ENCODE measurements at places on chromosomes 4 and X. TPM values are rescaled to one million over a fixed set of nuclear protein-coding genes. Genes with fewer than 3 reads are reported as not detected.

Gene VEGFC
- total RNA-seq: not detected

GRCh38 chrX:103773445-103773844 is 3.2 kb upstream of the PLP1 start:
- no peaks in the 10 kb centered on the region for H3K27me3 ChIP-seq
- H3K27ac ChIP-seq: no peak overlapping the region
- DNase-seq: no peak
- H3K4me3 ChIP-seq: no peak overlapping the region
- no peaks in the 10 kb centered on the region for H3K36me3 ChIP-seq

GRCh38 chrX:103212749-103213457 is 2.0 kb upstream of the BEX4 start:
- H3K27ac ChIP-seq: no peak overlapping the region
- no peak for DNase-seq
- H3K4me3 ChIP-seq: no peak overlapping the region
- H3K4me1 ChIP-seq: peaks cover 8% of the 10 kb centered on the region

DNA sequence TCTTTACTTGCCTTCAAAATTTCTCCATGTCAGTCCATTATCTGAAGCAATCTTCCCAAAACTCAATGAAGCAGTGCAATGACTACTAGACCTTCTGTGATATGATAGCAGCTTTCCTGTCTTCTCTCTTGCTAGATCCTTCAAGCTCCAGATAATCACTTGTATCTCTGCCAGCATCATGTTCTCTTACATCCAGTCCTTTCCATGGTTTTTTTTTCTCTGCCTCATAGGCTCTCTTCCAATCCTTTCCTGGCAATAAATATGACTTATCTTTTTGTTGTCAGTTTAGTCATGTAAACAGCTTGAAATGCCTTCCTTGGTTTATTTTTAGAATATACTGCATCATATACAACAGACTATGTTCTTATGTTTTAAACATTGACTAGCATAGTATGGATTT is 193.5 kb downstream of the CFAP299 start:
- no peak overlapping the region for H3K4me3 ChIP-seq
- H3K27me3 ChIP-seq: no peaks in the 10 kb centered on the region
- H3K36me3 ChIP-seq: no peaks in the 10 kb centered on the region
- H3K4me1 ChIP-seq: no peaks in the 10 kb centered on the region

- DNase-seq: no peak
- no peaks in the 10 kb centered on the region for H3K27me3 ChIP-seq
- no peak overlapping the region for H3K4me3 ChIP-seq
- H3K4me1 ChIP-seq: no peaks in the 10 kb centered on the region
Measured at GRCh38 chr4:5957076-5957475, 61.2 kb downstream of the C4orf50 start.

- DNase-seq: no peak
- H3K4me1 ChIP-seq: peaks cover 10% of the 10 kb centered on the region
- no peaks in the 10 kb centered on the region for H3K36me3 ChIP-seq
- H3K27me3 ChIP-seq: no peaks in the 10 kb centered on the region
- no peak overlapping the region for H3K27ac ChIP-seq
- no peak overlapping the region for H3K4me3 ChIP-seq
Measured at GRCh38 chrX:150565551-150565950, 2.9 kb upstream of the MTM1 start.

Gene BCORL1
- total RNA-seq: 9.9 TPM

Gene F8A3
- total RNA-seq: 12.8 TPM

Gene SPIN2A
- 0.36 TPM for total RNA-seq

DNA sequence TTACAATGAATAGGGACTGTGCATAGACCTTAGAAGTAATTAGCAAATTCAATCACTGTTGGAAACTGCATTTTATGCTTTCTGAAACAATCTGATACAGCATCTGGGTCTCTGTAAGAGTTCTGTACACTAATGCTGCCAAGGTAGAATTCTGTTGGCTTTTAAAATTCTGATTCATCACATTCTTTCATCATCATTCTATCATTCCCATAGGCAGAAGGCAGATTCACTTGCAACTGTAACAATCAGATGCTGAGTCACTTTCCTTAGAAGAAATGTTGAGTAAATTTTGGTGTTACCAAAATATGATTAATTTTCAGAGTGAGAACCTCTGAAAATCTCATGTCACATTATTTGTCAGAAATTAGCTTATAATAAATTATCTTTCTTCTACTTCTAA is 267.2 kb downstream of the MAPK10 start:
- no peaks in the 10 kb centered on the region for H3K27me3 ChIP-seq
- no peaks in the 10 kb centered on the region for H3K4me1 ChIP-seq
- no peak overlapping the region for H3K27ac ChIP-seq

- no peak for DNase-seq
- no peaks in the 10 kb centered on the region for H3K36me3 ChIP-seq
- H3K4me3 ChIP-seq: no peak overlapping the region
- H3K4me1 ChIP-seq: peaks cover 8% of the 10 kb centered on the region
- no peak overlapping the region for H3K27ac ChIP-seq
- peaks cover 3% of the 10 kb centered on the region for H3K27me3 ChIP-seq
Measured at GRCh38 chr4:17157304-17157703, 258.9 kb upstream of the LDB2 start.

GRCh38 chrX:130108647-130109428 is 1.5 kb downstream of the ELF4 start:
- H3K27me3 ChIP-seq: no peaks in the 10 kb centered on the region
- H3K4me3 ChIP-seq: peak overlapping the region; percentile 90
- peaks cover 3% of the 10 kb centered on the region for H3K36me3 ChIP-seq
- peak overlapping the region; percentile 95 for H3K27ac ChIP-seq

Gene SHISA3
- not detected for total RNA-seq

Gene ABCB7
- total RNA-seq: 50.5 TPM

Gene NUDT6
- 4.4 TPM for total RNA-seq

Gene SHROOM4
- not detected for total RNA-seq

GRCh38 chrX:82230013-82230412 is 1028.1 kb downstream of the SH3BGRL start:
- DNase-seq: no peak
- no peaks in the 10 kb centered on the region for H3K27me3 ChIP-seq
- no peak overlapping the region for H3K27ac ChIP-seq
- H3K36me3 ChIP-seq: no peaks in the 10 kb centered on the region

- H3K4me3 ChIP-seq: peak overlapping the region; percentile 15
- peaks cover 11% of the 10 kb centered on the region for H3K4me1 ChIP-seq
- DNase-seq: no peak
- H3K36me3 ChIP-seq: peaks cover 6% of the 10 kb centered on the region
- no peak overlapping the region for H3K27ac ChIP-seq
- H3K27me3 ChIP-seq: peaks cover 71% of the 10 kb centered on the region
Measured at GRCh38 chr4:13522282-13523104, 21.8 kb downstream of the NKX3-2 start.

Gene DOK7
- not detected for total RNA-seq

DNA sequence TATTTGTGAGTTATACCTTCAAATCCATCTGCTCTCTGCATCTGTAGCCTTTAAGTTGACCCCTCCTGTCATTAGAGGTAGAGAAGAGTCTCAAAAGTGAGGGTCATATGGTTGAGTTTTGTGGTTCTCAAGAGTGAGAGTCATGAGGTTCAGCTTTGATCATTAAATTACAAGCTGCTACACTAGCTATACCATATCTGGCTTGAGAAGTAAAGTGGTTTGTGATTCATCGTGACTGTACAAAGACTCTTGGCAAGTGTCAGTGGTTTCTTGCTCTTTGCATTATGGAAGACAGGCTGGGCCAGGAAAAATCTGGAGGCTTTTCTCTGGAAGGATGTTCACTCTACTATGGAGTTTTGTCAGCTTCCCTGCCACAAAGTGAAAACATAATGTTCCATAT is 170.6 kb downstream of the ZC4H2 start:
- H3K27ac ChIP-seq: no peak overlapping the region
- no peaks in the 10 kb centered on the region for H3K27me3 ChIP-seq
- H3K4me3 ChIP-seq: no peak overlapping the region

GRCh38 chr4:80213117-80213815 is 16.0 kb downstream of the PRDM8 start:
- no peaks in the 10 kb centered on the region for H3K36me3 ChIP-seq
- no peak for DNase-seq
- H3K27ac ChIP-seq: no peak overlapping the region
- H3K4me3 ChIP-seq: no peak overlapping the region
- H3K4me1 ChIP-seq: no peaks in the 10 kb centered on the region

Gene SUPT20HL2
- not detected for total RNA-seq

Gene NCAPG
- total RNA-seq: 63.3 TPM

DNA sequence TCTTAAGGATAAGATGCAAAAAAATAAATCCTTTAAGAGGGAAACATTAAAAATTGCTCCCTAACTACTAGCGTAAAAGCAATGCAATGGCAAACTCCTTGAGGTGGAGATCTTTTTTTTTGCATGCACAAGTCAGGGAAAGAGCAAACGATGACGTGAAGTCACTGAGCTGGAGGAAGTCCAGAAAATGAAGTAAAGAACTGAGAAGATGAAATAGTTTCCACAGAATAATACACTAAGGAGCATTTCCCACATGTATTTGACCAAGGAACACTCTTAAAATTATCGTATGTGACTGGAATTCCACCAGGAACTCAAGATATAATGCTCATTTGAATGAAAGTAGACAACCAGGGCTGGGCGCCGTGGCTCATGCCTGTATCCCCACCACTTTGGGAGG is 21.0 kb upstream of the DOCK11 start:
- no peaks in the 10 kb centered on the region for H3K4me1 ChIP-seq
- no peak for DNase-seq
- H3K27me3 ChIP-seq: no peaks in the 10 kb centered on the region
- H3K36me3 ChIP-seq: no peaks in the 10 kb centered on the region

DNA sequence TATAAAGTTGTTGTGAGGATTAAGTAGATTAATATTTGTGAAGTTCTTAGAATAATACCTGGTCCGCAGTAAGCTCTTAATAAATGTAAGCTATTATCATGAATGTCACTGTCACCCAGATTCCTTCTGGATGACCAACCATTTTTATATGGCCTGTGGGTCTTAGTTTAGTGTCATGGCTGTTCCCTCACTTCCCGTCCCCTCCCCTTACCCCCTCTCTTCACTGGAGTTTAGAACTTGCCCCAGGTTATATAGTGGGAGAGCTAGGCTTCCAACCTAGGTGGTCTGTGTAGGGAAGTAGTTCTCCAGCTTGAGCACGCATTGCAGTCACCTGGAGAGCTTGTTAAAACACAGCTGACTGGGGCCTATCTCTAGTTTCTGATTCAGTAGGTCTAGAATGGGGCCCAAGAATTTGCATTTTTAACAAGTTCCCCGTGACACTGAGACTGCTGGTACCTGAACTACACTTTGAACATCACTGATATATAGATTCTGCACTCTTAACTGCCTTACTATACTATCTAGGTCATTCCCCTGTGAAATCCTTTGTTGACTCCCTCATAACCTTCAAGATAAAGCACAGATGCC is 66.9 kb upstream of the PLAC1 start:
- H3K4me1 ChIP-seq: no peaks in the 10 kb centered on the region
- DNase-seq: no peak
- H3K27ac ChIP-seq: no peak overlapping the region
- no peak overlapping the region for H3K4me3 ChIP-seq
- peaks cover 6% of the 10 kb centered on the region for H3K27me3 ChIP-seq

DNA sequence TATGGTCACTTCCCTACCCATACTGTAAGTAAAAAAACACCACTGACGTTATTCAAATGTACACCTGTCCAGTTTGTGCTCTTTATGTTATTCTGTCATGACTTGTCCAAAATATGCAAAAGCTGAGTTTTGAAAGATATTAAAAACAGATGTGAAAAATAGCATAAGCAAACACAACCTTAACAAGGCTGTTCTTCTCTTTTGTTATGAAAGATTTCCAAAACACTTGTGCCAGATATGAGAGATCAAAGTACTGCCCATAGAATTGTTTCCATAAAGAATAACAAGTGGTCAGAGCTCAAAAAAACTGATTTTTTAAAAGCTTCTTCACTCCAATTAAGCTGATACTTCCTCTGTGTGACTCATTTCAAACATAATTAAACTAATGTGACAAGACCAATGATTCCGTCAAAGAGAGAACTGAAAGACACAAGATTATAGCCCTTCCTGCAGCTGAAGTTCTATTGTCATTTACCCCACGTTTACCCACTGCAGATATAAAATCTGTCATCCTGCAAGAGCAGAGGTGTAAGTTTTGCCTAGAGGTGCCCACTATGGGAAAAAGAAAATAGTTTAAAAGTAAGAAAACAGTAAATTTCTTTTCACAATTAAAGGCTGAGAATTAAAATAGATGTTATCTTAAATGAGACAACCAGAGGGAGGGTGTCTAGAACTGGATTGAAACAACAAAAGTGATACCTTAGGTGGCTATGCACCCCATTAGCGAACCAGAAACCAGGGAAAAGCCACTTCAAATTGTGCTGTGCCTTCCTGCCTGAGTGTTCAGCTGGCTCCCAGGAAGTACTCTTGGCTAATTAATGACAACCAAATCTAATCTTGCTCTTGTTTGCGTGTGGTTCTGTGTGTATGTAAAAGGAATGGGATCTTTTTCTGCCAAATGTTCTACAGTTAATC is 30.1 kb downstream of the RASSF6 start:
- no peak overlapping the region for H3K27ac ChIP-seq
- no peaks in the 10 kb centered on the region for H3K36me3 ChIP-seq
- no peak overlapping the region for H3K4me3 ChIP-seq

DNA sequence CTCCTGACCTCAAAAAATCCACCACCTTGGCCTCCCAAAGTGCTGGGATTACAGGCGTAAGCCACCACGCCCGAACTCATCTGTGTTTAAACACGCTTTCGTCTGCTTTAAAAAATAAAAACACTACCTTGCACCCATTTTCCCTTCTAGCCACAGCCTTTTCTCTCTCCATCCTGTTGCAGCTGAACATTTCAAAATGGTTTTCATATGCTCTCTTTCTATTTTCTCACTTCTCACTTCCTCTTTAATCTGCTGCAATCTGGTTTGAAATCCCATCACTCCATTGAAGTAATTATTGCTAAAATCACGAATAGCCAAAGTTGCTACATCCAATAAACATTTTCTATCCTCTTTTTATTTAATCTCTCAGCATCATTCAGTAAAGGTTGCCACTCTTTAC is 70.0 kb downstream of the DCHS2 start:
- no peak overlapping the region for H3K27ac ChIP-seq
- peaks cover 3% of the 10 kb centered on the region for H3K4me1 ChIP-seq
- no peak for DNase-seq
- peaks cover 37% of the 10 kb centered on the region for H3K27me3 ChIP-seq
- H3K4me3 ChIP-seq: no peak overlapping the region
- H3K36me3 ChIP-seq: no peaks in the 10 kb centered on the region

Gene GAGE12J
- not detected for total RNA-seq

Gene LONRF3
- total RNA-seq: 1.9 TPM

Gene IGFBP7
- total RNA-seq: not detected

DNA sequence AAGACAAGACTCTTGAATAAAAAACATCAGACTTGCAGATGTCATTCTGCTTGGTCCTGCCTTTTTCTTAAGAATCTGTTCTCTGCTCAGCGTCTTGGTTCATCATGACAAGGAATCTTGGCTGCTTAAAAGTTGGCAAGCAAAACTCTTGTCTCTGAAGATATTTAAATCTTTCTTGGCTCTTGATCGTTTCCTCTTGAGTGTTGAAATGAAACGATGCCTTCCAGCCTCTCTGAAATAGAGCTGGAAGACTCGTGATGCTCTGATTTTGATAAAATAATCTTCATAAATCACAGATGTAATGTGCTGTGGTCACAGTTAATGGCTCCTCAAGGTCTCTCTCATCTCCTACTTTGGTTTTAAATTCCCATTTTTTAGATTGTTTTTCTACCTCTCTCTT is 39.9 kb upstream of the TMEM192 start:
- H3K36me3 ChIP-seq: no peaks in the 10 kb centered on the region
- no peak overlapping the region for H3K4me3 ChIP-seq
- H3K27me3 ChIP-seq: no peaks in the 10 kb centered on the region
- DNase-seq: no peak
- no peaks in the 10 kb centered on the region for H3K4me1 ChIP-seq

All from activated CD8-positive, alpha-beta T cell treated with anti-CD3 and anti-CD28 coated beads for 36 hours (primary cell).